ENCODE measurements at places on chromosomes 2 and 18.

GRCh38 chr2:34093790-34094189 lies 494.7 kb upstream of the FAM98A start:
- DNase-seq: no peak

DNA sequence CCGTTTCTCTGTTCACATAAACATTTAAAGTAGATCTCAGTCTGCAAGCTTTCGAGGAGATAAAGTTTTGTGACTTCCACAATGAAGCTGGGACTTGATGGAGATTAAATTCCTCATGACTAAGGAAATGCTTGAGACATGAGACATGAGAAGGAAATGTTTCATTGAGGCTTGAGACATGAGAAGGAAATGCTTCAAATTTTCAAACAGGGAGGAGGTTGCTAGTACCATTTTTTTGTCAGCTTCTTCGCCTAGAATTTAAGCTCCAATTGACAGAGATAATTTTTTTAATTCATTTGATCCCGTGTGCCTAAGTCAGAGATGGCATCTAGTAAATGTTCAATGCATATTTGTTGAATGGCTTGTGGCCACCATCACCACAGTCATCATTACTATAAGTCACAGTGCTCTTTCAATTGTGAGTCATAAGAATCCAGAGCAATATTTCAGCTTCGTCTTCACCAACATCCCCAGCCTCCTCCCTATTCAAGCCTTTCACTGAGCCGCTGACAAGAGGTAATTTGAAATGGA lies 543 bp upstream of the MARCHF4 start:
- DNase-seq: peak; percentile 88

- no peak for DNase-seq
Measured at GRCh38 chr2:239912171-239912937, 112.8 kb downstream of the NDUFA10 start.

- DNase-seq: peak; percentile 92
Measured at GRCh38 chr18:10304853-10305252, 149.6 kb upstream of the APCDD1 start.

DNA sequence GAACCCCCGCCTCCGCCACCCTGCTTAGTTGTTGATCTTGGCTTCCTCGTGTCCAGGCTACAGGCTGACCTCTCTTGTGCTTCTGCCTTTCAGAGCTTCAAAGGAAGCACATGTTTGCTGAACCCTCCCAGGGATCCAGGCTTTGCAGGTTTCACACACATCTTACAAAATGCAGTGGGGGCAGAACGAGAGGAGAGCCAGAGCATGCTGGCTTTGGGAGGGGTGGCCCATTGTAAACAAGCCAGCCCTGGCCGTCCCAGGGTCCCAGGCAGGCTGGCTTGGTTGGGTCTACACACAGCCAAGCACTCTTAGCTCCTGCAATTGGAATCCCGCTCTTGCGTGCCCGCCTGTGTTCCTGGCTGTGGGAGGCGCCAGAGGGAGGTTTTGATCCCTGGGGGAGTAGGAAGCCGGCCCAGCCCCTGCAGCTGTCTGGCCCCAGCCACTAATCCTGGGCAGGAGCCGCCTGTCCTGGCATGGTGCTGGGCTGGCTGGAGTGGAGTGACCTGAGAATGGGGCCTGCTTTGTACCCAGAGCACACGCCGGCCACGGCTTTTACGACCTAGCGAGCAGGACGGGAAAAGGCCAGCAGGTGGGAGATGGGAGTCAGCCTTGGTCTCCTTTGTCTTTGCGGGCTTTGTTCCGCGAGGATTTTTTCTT lies 53.9 kb downstream of the SH3BP4 start:
- DNase-seq: peak; percentile 42

DNA sequence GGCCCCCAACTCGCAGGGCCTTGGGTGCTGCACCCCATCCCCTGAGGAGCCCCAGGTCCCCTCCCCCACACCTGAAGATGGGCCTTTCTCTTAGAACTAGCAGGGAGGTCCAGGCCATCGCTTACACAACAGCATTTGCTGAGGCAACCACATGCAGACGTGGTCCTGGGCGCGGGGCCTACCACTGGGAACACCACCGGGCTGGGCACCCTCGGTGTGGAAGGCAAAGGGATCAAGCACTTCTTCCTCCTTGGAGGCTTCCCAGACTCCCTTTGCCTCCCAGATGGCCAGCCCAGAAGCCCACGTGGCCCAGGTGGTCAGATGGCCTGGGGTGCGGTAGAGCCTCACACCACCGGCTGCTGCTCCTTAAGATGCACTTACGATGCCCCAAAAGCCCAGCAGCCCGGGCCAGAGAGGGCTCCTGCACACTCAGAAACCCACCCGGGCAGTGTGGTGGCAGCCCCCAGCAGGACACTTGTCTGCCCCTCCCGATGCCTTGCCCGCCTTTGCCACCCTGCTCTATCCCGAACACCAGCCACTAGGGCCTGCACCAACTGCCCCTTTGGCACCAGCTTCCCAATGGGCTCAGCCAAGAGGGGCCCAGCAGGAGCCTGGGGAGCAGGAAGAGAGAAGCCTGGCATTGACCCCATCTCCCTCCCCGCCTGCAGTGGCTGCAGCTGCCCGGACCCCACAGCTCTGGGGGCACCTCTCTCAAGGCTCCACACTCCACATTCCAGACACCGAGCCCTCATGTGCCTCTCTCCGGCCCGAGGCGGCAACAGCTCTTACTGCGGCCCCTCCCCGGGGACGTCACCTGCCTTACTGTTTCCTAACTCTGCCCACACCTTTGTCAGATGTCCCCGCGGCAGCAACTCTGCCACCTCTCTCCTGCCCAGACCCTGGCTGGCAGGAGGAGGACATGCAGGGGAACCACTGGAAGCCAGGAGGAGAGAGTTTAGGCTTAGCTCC lies 13.9 kb upstream of the MLPH start:
- no peak for DNase-seq

DNA sequence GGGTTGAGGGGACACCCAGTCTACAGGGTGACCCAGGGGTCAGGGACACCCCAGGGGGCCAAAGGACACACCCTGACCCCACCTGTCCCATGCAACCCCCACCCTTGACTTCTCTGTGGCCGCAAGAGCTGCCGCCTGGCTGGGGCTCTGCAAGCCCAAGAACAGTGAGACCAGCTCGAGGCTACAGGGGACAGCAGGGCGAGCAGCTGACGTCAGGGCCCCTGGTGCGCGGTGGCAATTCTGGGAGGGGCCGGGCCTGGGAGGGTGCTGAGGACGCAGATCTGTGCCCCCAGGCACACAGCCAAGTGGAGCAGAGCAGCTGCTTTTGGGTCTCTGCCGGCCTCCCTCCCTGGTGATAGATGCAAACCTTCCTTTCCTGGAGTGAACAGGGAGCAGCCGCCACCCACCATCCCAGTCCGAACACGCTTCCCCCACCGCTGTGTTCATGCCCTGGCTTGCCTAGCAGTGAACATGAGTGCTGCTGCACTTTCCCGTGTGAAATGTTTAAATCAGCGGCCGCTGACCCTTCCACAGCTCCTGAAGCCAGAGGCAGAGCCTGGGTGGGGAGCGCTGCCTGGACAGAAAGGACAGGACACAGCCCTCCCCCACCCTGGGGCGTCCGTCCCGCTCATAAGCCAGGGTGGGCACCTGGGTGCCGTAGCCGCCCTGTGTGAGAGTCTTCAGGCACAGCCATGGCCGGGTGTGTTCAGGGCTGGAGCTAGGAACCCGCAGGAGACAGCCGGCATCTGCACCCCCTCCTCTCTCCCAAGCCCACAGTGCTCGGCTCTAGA lies 46.9 kb downstream of the SLC66A2 start:
- DNase-seq: no peak

GRCh38 chr2:212465456-212465855 lies 73.1 kb downstream of the ERBB4 start:
- DNase-seq: no peak

GRCh38 chr2:200862532-200863000 lies 1.9 kb downstream of the CLK1 start:
- DNase-seq: peak; percentile 87

- DNase-seq: no peak
Measured at GRCh38 chr2:9681427-9681817, 50.6 kb upstream of the YWHAQ start.

- DNase-seq: no peak
Measured at GRCh38 chr2:170503971-170504809, 210.9 kb upstream of the SP5 start.

- DNase-seq: peak; percentile 96
Measured at GRCh38 chr2:85741833-85742455, 11.8 kb upstream of the ATOH8 start.

GRCh38 chr2:149463328-149464002 lies 124.1 kb downstream of the MMADHC start:
- no peak for DNase-seq

- DNase-seq: no peak
Measured at GRCh38 chr2:60596411-60596810, 43.0 kb upstream of the BCL11A start.

GRCh38 chr2:233058717-233059546 lies 1.2 kb upstream of the INPP5D start:
- no peak for DNase-seq

DNA sequence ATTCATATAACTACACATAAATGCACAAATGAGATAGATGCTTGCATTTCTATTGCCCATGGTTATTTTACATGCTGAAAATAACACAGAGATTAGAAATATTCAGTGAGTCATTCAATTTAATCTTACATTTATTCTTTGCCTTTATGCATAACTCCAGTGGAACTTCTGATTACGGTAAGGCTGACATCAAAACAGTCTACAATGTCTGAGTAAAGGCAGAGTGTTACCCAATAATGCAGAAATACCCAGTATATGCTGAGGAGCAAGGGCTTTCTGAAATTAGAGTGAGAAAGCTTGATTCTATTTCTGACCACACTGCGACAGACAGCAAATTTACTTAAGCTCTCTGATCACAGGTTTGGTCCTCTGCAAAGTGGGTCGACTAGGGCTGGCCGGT lies 9.2 kb downstream of the NMI start:
- peak; percentile 21 for DNase-seq

- DNase-seq: peak; percentile 52
Measured at GRCh38 chr2:221124532-221125240, 447.4 kb downstream of the EPHA4 start.

GRCh38 chr2:34102339-34102738 lies 503.2 kb upstream of the FAM98A start:
- peak; percentile 70 for DNase-seq

DNA sequence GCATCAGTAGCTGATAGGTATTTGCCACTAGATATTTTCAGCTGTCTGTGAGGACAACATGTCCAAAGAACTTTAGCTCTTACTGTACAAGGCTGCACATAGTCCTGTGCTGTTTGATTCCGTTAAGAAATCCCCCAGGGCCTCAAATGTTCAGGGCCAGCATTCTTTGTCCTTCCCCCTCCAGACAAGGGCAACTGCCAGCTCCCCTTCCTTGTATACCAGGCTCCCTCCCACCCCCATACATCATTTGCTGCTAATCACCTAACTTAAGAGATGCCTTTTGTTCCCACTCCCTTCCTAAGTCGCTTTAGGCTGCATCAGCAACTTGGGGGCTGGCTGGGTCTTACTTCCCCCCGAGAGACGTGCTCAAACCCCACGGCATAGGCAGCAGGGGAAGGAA lies 138.7 kb downstream of the CDH20 start:
- DNase-seq: no peak

GRCh38 chr2:85184990-85185389 lies 51.8 kb downstream of the TCF7L1 start:
- no peak for DNase-seq

- DNase-seq: no peak
Measured at GRCh38 chr2:14872779-14873325, 240.3 kb downstream of the LRATD1 start.

GRCh38 chr2:39779341-39779851 lies 338 bp upstream of the THUMPD2 start:
- DNase-seq: peak; percentile 4

DNA sequence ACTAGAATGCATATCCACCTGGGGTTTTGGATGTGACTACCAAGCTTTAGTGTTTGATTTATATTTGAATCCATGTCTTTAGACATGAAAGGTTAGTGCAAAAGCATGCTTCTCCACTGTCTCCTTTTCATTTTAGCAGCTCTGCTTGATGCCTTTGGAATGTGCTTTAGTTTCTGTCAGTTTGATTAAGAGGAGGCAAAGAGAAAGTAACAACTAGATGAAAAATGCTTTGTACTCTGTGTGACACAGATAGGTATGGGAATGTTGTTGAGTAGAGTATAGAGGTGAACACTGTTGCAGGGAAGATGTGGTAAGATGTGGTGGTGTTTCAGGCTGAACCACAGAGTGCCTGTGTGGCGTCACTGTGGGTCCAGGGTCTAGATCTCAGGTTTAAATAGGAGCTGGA lies 19.8 kb downstream of the PIK3C3 start:
- no peak for DNase-seq

DNA sequence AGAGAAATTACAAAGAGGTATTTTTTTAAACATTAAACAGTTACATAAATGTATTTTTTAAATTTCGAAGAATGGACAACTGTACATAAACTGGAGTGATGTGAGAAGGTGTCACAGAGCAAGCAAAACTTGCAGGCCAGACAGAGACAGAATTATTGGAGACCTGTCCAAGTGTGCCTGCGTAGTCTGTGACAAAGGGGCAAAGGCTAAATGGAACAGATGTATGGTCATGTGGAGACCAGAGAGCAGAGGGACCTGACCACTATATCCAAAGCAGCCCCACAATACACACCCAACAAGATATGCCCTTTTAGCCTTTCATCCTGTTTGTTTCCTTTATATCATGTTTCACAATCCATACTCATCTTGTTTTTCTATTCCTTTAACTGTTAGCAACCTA lies 225.3 kb upstream of the VWC2L start:
- no peak for DNase-seq

- DNase-seq: no peak
Measured at GRCh38 chr2:222303045-222303827, 4.4 kb upstream of the PAX3 start.

DNA sequence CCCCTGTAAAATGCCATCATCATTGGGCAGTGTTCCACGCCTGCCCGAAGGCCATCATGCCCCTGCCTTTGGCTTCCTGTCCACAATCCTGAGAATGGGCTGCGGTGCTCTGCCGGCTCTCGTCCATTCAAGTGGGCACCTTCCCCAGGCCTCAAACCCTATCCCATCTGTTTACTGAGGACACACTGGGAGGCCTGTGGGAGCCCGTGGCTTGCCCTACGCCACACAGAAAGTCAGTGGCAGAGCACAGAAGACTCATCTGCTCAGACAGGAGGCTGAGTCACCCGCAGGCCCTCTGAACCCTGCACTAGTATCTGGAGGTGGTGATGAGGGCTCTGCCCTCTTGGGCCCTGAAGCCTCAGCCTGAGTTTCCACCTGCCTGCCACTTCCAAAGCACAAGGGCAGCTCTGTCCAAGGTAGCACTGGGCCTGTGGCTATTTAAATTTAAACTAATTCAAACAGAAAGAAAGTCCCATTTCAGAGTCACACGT lies 19.1 kb upstream of the ANKRD53 start:
- no peak for DNase-seq

DNA sequence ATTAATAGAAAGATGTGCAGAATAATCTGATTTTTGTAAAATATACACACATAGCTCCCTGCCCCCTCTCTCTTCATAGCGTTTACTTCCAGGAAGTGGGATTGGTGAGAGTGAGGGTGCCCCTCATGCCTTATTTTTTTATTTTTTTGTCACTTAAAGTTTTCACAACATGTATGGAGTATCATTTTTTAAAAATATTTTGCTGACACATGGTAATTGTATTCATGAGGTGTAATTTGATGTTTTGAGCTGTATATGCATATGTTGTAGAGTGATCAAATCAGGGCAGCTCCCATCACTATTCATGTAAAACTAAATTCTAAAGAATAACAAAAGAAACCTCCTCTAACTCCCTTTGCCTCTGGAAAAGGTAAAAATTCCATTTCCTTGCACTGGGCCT lies 74.7 kb downstream of the VSNL1 start:
- DNase-seq: no peak

GRCh38 chr2:195392446-195393336 lies 264.3 kb upstream of the SLC39A10 start:
- no peak for DNase-seq

GRCh38 chr2:86272111-86272510 lies 65.3 kb downstream of the REEP1 start:
- no peak for DNase-seq
